ENCODE measurements at places on chromosomes 16 and 17. TPM values are rescaled to one million over a fixed set of nuclear protein-coding genes. Genes with fewer than 3 reads are reported as not detected.

SMIM36 gene
- not detected for total RNA-seq

KLHL10 gene
- total RNA-seq: not detected

KREMEN2 gene
- 12.8 TPM for total RNA-seq

SLC52A1 gene
- not detected for total RNA-seq

SPNS2 gene
- total RNA-seq: 73.0 TPM

CTF1 gene
- 1.7 TPM for total RNA-seq

TP53TG3C gene
- not detected for total RNA-seq

NLE1 gene
- 9.1 TPM for total RNA-seq

SRR gene
- 22.0 TPM for total RNA-seq

CD300A gene
- total RNA-seq: 0.25 TPM

YBX2 gene
- total RNA-seq: 1.3 TPM

RMI2 gene
- 4.2 TPM for total RNA-seq

GNG13 gene
- total RNA-seq: not detected

MYH1 gene
- total RNA-seq: not detected

VAT1L gene
- total RNA-seq: 17.9 TPM

KRT40 gene
- total RNA-seq: not detected

PLCG2 gene
- total RNA-seq: 0.49 TPM

Measured in glutamatergic neuron (in vitro differentiated cells).